CD4-positive, alpha-beta T cell treated with Interleukin-15 for 4 hours (primary cell): ENCODE measurements at places on chromosomes 1 and 21.
A peak's percentile ranks its signal among the peaks of the same experiment; 100 is the strongest.

- DNase-seq = peak; percentile 47
These were observed 189.3 kb upstream of the EDN2 start for GRCh38 chr1:41673806-41674205.

GRCh38 chr1:244920911-244921761 is 56.8 kb upstream of the HNRNPU start:
- DNase-seq = no peak

DNA sequence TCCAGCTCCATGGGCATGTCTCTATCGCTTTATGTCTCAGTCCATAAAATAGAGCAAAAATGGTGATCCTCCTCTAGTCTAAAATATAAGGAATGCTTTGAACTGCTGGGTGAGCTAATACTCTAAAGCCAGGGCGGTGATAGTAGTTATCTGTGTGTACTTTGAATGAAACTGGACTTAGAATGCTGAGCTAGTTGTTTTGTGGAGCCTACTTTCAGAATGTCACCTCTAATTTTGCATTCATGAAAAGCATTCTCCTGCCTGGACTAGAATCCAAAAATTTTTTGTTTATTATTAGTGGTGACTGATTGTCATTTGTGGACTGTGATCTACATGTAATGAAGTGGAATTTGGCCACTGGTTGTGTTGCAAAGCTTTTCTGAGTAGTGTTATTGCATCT is 241.6 kb upstream of the C1orf105 start:
- no peak for DNase-seq

GRCh38 chr21:35026153-35026500 is 23.0 kb downstream of the RUNX1 start:
- DNase-seq = no peak

- no peak for DNase-seq
These were observed 131.6 kb upstream of the ETV3 start for GRCh38 chr1:157269656-157270375.

DNA sequence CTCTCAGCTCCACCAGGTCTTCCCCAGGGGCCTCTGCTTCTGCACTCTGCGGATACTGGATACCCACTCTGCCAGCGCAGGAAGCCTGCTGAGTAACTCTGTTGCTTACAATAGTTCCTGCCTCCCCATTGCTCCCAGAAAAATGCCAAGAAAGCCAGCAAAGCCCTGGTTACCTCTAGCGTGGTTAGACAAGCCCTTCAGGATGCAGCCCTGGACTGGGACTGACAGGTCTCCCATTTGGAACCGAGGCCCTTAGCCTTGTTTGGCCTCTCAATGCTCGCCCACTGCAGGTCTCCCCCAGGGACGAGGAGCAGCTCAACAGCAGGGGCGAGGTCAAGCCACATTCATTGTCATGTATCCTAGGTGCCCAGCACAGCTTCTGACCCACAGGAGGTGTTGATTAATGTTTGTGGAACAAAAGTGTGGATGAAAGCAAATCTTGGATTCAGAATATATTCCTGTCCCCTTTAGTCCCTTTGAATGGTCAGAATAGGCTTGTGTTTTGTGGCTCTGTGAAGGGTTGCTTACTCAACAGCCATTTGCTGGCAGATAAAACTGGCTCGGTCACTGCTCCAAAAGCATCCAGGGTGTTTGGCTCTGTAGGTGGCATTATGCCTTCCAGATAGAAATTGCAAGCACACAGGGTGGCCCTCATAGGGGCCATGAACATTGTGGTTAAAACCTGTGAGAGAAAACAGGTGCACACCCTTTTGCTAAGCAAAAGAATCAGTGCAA is 58.9 kb downstream of the C1orf198 start:
- DNase-seq = no peak
